Activated CD4-positive, alpha-beta T cell treated with anti-CD3 and anti-CD28 coated beads, Interleukin-2, amount 10 ng/mL, durations not matched to agents 7 days and 5 days (primary cell): ENCODE measurements at places on chromosomes 4 and X. TPM values are rescaled to one million over a fixed set of nuclear protein-coding genes. Genes with fewer than 3 reads are reported as not detected.
A peak's percentile ranks its signal among the peaks of the same experiment; 100 is the strongest.

- H3K36me3 ChIP-seq: no peaks in the 10 kb centered on the region
- H3K27ac ChIP-seq: no peak overlapping the region
- no peak overlapping the region for H3K4me3 ChIP-seq
Observed at GRCh38 chr4:68950033-68950432, 1.6 kb downstream of the UGT2A3 start.

- DNase-seq: peak; percentile 35
- H3K27me3 ChIP-seq: peaks cover 18% of the 10 kb centered on the region
- H3K4me1 ChIP-seq: no peaks in the 10 kb centered on the region
Observed at GRCh38 chrX:71998836-71999509, 88.3 kb downstream of the NHSL2 start.

DNA sequence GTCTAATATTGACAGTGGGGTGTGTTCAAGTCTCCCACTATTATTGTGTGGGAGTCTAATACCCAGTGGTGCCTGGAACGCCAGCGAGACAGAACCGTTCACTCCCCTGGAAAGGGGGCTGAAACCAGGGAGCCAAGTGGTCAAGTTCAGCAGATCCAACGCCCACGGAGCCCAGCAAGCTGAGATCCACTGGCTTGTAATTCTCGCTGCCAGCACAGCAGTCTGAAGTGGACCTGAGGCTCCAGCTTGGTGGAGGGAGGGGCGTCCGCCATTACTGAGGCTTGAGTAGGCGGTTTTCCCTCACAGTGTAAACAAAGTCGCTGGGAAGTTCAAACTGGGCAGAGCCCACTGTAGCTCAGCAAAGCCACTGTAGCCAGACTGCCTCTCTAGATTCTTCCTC is 407.3 kb downstream of the DMD start:
- H3K4me1 ChIP-seq: no peaks in the 10 kb centered on the region
- no peak for DNase-seq
- no peaks in the 10 kb centered on the region for H3K36me3 ChIP-seq
- no peak overlapping the region for H3K27ac ChIP-seq
- H3K4me3 ChIP-seq: no peak overlapping the region

DNA sequence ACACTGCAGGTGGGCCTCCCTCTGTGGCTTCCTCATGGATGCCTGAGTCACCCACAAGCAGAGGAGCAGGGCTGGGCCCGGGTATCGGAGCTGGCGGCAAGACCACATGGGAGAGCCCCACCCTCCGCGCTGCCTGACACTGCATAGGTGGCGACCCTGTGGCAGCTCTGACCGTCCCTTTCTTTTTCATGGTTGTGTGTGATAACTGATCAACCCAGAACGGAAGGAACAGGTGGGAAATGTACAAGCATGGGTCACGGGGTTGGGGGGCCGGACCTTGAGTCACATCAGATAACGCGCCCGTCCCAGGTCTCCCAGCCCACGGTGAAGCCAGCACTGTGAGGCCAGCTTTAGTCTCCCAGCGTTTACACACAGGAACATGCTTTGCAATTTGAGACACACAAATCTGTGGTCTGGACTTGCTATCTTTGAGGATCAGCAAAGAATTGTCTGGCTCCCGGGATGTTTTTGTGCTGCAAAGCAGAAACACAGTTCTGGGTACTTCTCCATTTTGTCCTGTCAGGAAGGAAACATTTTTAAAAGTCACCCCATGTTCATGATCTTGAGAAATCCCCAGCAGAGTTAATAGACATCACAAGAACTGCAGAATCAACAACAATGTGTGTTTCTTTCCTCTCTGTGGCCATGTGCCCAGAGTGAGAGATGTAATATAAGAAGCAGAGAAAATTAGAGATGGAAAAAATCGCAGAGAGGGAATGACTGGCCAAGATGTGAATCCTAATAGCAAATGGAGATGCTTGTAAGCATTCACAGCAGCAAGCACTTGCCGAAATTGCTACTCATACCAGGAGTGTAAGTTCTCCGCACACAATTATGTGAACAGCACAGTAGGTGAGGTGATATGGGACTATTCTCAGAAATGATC is 70.1 kb upstream of the CBR4 start:
- no peak overlapping the region for H3K4me3 ChIP-seq
- no peak overlapping the region for H3K27ac ChIP-seq
- peaks cover 9% of the 10 kb centered on the region for H3K4me1 ChIP-seq
- DNase-seq: no peak

DNA sequence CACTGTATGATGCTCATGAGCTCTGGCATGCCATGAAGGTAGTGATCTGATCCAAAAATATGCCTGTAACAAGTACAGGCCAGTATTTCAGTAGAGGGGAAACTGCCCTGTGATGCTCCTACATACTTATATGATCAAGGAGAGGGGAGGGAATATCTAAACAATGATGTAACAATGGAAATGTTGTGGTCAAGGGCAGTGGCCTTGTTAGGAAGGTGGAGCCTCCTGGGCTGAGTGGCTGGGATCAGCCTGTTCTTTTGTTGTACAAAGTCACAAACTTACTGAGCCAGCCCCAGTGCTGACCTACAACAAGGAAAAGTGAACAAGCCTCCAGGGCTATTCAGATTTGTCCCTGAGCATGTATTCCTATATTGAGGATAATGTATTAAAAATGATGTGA is 70.3 kb downstream of the ANXA10 start:
- H3K4me1 ChIP-seq: peaks cover under 1% of the 10 kb centered on the region
- no peak overlapping the region for H3K27ac ChIP-seq
- peaks cover 12% of the 10 kb centered on the region for H3K27me3 ChIP-seq
- no peak for DNase-seq
- no peaks in the 10 kb centered on the region for H3K36me3 ChIP-seq
- H3K4me3 ChIP-seq: no peak overlapping the region

GRCh38 chr4:108029731-108030130 is 40.0 kb downstream of the HADH start:
- H3K4me3 ChIP-seq: no peak overlapping the region
- peaks cover 67% of the 10 kb centered on the region for H3K4me1 ChIP-seq
- no peak for DNase-seq
- H3K36me3 ChIP-seq: peaks cover 56% of the 10 kb centered on the region
- H3K27me3 ChIP-seq: no peaks in the 10 kb centered on the region

- no peak overlapping the region for H3K4me3 ChIP-seq
- no peaks in the 10 kb centered on the region for H3K27me3 ChIP-seq
- H3K36me3 ChIP-seq: no peaks in the 10 kb centered on the region
- no peak overlapping the region for H3K27ac ChIP-seq
Observed at GRCh38 chrX:115372152-115372551, 82.6 kb downstream of the LUZP4 start.

GRCh38 chrX:148580016-148580415 is 79.6 kb downstream of the AFF2 start:
- no peak for DNase-seq
- H3K36me3 ChIP-seq: no peaks in the 10 kb centered on the region
- no peak overlapping the region for H3K27ac ChIP-seq
- no peaks in the 10 kb centered on the region for H3K4me1 ChIP-seq
- H3K4me3 ChIP-seq: no peak overlapping the region
- H3K27me3 ChIP-seq: no peaks in the 10 kb centered on the region

GRCh38 chrX:32170481-32170880 is 1040.9 kb downstream of the DMD start:
- H3K4me3 ChIP-seq: no peak overlapping the region
- no peaks in the 10 kb centered on the region for H3K27me3 ChIP-seq
- no peaks in the 10 kb centered on the region for H3K36me3 ChIP-seq
- H3K27ac ChIP-seq: no peak overlapping the region

- H3K36me3 ChIP-seq: no peaks in the 10 kb centered on the region
- no peaks in the 10 kb centered on the region for H3K27me3 ChIP-seq
- no peak overlapping the region for H3K27ac ChIP-seq
Observed at GRCh38 chrX:95040104-95040503, 1366.1 kb downstream of the FAM133A start.

GRCh38 chrX:132216806-132217202 is 2.4 kb downstream of the RAP2C start:
- no peaks in the 10 kb centered on the region for H3K27me3 ChIP-seq
- peak overlapping the region; percentile 96 for H3K27ac ChIP-seq
- peak; percentile 30 for DNase-seq
- peak overlapping the region; percentile 94 for H3K4me3 ChIP-seq

DNA sequence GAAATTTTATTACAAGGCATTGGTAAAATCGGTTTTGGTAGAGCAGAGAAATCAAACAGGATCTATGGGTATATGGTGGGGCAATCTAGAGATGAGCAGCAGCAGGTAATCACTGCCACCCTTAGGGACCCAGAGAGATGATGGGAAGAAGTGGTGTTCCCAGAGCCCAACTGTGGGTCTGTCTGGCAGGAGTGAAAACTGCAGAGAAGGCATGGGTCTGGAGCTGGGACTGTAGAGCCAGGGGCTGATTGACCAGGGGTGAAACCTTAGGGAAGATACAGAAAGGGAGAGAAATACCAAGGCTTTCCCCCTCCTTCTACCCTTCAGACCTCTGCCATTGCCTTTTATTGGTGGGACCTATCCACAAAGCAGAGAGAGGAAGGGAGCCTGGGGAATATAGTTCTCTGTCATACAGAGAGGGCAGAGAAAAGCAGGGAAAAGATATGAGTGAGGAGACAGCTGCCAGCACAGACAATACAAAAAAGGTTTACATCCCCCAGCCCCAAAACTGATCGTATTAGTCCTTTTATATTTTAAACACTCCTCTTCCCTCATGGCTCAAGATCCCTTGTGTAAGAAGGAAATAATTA is 28.7 kb downstream of the PDLIM5 start:
- peaks cover 6% of the 10 kb centered on the region for H3K4me1 ChIP-seq
- H3K4me3 ChIP-seq: no peak overlapping the region
- H3K36me3 ChIP-seq: no peaks in the 10 kb centered on the region

GRCh38 chr4:177125656-177126055 is 184.0 kb upstream of the NEIL3 start:
- no peaks in the 10 kb centered on the region for H3K4me1 ChIP-seq
- no peak overlapping the region for H3K27ac ChIP-seq
- no peak overlapping the region for H3K4me3 ChIP-seq
- no peak for DNase-seq

GRCh38 chr4:113452868-113453620 is 308.5 kb downstream of the CAMK2D start:
- no peaks in the 10 kb centered on the region for H3K4me1 ChIP-seq
- H3K27ac ChIP-seq: no peak overlapping the region
- no peaks in the 10 kb centered on the region for H3K27me3 ChIP-seq

GRCh38 chrX:146056511-146057081 is 239.0 kb downstream of the SLITRK2 start:
- no peak overlapping the region for H3K27ac ChIP-seq
- H3K4me3 ChIP-seq: no peak overlapping the region
- no peaks in the 10 kb centered on the region for H3K4me1 ChIP-seq
- no peak for DNase-seq
- H3K36me3 ChIP-seq: no peaks in the 10 kb centered on the region

GRCh38 chrX:112735147-112735546 is 55.4 kb upstream of the LHFPL1 start:
- H3K27ac ChIP-seq: no peak overlapping the region
- no peaks in the 10 kb centered on the region for H3K36me3 ChIP-seq
- H3K27me3 ChIP-seq: peaks cover 10% of the 10 kb centered on the region
- no peak overlapping the region for H3K4me3 ChIP-seq

DNA sequence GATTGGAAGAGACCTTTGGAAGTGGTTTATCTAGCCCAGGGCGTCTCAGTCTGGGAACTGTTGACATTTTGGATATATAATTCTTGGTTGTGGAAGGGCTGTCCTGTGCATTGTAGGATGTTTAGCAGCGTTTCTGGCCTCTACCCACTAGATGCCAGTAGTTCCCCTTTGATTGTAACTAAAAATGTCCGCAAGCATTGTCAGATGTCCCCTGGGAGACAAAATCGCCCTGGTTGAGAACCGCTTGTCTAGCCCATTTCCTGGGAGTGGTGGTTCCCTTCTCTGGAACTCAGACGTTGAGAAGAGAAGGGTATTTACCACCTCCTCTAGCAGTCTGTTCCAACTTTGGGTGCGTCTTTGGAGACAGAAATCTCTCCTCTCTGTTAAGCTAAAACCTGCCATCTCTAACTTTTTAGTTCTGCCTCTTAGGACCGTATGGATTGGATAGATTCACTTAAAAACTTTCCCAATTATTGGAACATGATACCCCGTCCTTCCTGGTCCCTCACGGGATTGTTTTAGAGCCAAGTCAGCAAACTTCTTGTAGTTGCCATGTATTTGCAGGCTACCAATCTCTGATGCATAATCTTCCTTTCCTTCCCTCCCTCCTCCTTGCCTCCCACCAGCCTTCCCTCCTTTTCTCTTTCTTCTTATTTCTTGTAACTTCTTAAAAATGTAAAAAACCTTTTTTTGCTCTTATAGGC is 13.9 kb downstream of the TMEM165 start:
- H3K27me3 ChIP-seq: no peaks in the 10 kb centered on the region
- DNase-seq: no peak
- no peak overlapping the region for H3K4me3 ChIP-seq
- peaks cover 33% of the 10 kb centered on the region for H3K36me3 ChIP-seq

- no peaks in the 10 kb centered on the region for H3K27me3 ChIP-seq
- DNase-seq: no peak
- no peak overlapping the region for H3K27ac ChIP-seq
- no peaks in the 10 kb centered on the region for H3K4me1 ChIP-seq
Observed at GRCh38 chr4:12933760-12934221, 550.3 kb downstream of the RAB28 start.

ETDA gene
- not detected for total RNA-seq

DCX gene
- total RNA-seq: not detected

GPC4 gene
- not detected for total RNA-seq

NAP1L3 gene
- total RNA-seq: 1.3 TPM

MSMO1 gene
- total RNA-seq: 44.7 TPM

USP17L13 gene
- total RNA-seq: not detected

CLDN2 gene
- not detected for total RNA-seq

DGKQ gene
- total RNA-seq: 21.3 TPM

TMPRSS11A gene
- not detected for total RNA-seq

NSDHL gene
- 13.9 TPM for total RNA-seq

ZNF157 gene
- 0.42 TPM for total RNA-seq

GAGE13 gene
- total RNA-seq: not detected

KCTD8 gene
- total RNA-seq: not detected

GLRA3 gene
- not detected for total RNA-seq

GATA1 gene
- total RNA-seq: not detected

EPHA5 gene
- total RNA-seq: not detected

SPIN2A gene
- 0.97 TPM for total RNA-seq
